GDM1 (cell line): ENCODE measurements at places on chromosomes 11 and 22.

GRCh38 chr11:79367844-79368243, 73.0 kb downstream of the TENM4 start:
- no peak for DNase-seq

GRCh38 chr11:124470561-124471227, 25.2 kb upstream of the OR8B8 start:
- no peak for DNase-seq

DNA sequence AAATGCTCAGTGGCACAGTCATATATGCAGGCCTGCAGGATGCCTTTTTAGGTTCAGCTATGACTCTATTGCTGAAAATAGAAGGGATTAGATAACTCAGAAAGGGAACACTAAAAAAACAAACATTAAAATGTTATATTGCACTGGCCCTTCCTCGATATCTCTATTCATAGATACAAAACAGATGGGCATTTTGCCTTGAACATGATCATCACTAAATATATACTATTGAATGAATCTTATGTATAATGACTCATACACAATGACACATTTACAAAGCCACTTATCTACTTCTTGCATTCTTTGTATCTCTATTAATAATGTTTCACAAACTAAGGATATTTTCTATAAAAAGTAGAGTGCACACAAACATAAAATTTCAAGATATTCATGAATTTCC, 2352.8 kb upstream of the RAG2 start:
- no peak for DNase-seq

DNA sequence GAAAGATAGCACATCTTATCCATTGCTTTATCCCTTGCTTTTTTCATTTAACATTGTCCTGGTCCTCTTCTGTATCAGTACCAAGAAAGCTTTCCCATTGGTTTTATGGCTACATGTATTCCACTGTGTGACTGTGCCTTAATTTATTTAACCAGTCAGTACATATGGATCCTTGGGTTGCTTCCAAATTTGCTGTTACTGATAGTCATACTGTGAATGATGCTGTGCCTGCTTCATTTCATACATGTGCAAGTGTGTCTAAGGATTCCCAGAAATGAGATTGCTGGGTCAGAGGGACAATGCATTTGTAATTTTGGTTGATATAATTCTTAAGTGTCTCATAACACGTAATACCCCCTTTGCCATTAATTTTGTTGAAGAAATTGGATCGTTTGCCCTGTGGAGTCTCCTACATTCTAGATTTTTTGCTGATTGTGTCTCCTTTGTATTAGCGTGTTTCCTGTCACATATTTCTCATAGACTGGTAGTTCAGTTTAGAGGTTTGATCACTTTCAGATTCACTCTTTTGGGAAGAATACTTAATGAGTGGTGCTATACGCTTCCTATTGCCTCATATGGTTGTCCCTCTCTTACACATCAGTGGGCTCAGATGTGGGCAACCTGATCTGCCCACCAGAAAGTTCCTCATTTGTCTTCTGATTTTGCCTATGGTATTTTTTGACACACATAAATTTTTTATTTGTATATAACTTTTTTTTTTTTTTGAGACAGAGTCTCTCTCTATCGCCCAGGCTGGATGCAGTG, 35.3 kb downstream of the MYBPC3 start:
- DNase-seq = no peak

GRCh38 chr11:76071090-76071489, 135.2 kb downstream of the WNT11 start:
- DNase-seq = no peak
